ENCODE measurements at places on chromosomes 1 and 21.
A peak's percentile ranks its signal among the peaks of the same experiment; 100 is the strongest.

- DNase-seq: no peak
Observed at GRCh38 chr1:58318157-58319005, 228.1 kb downstream of the OMA1 start.

DNA sequence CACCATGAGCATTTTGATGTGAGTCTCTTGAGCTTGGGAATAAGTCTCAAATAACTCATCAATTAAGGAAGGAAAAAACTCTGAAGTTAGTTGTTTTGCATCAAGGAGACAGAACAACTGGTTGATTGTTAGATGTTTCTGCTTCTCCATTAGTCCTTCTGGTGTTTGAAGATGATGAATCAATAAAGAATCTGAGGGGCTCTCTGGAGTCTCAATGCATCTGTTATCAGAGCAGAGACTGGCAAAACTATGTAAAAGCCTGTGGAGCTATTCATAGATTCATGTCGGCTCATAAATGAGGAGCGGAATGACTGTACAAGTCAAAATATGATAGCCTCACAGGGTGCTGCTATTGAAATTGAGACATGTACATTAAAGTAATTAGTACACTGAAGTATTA lies 73.3 kb upstream of the ZC3H11B start:
- DNase-seq: no peak

- DNase-seq: no peak
Observed at GRCh38 chr1:96872757-96873156, 151.2 kb downstream of the PTBP2 start.

- DNase-seq: no peak
Observed at GRCh38 chr21:42398436-42399028, 2.7 kb upstream of the TMPRSS3 start.

GRCh38 chr1:238063454-238063853 lies 172.7 kb upstream of the ZP4 start:
- DNase-seq: peak; percentile 86

DNA sequence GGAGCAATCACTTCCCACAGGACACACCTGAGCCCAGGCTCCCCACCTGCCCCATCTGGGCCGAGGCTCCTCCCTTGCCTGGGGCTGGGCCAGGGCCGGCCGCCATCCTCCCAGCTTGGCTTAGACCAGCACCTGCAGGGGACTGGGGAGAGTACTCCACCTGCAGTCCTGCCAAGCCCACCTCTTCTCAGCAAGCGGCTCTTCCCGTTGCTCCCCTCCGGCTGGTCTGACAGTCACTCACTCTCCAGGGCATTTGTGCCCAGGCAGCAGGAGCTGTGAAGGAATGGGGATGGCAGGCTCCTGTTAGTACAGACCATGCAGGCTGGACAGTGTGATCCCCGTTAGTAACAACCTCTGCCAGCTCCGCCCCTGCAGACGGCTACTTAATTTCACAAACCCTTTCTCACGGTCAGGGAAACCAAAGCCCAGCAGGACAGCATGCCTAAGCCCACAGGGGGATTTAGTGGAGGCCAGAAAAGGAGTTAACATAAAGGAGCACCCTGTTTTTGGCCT lies at the start of gene FYB2:
TSS of gene FYB2 (minus strand) at position 18 of the 513 bp plus-strand sequence. CDS start 114 bp downstream, outside the sequence.
- no peak for DNase-seq

- no peak for DNase-seq
Observed at GRCh38 chr21:36706951-36707762, 8.2 kb downstream of the SIM2 start.

- DNase-seq: no peak
Observed at GRCh38 chr1:116794371-116794770, 40.1 kb downstream of the CD2 start.

- peak; percentile 45 for DNase-seq
Observed at GRCh38 chr1:17586172-17586964, 46.9 kb downstream of the ARHGEF10L start.

DNA sequence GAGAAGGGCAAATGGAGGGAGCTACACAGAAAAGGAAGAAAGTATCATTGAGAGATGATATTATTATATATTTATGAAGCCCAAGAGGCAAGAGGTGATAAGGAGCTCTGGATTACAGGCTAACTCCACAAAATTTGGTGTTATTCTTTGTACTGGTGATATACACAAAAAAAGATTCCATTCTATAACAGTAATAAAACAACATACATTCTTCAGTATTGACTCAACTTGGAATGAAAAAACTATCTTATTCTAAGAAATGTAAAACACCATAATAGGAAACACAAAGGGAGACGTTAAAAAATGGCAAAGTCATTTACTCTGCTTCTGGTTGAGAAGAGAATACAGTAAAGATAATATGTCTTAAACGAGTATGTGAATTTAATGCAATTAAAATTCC lies 99.4 kb downstream of the TEX35 start:
- no peak for DNase-seq

- DNase-seq: no peak
Observed at GRCh38 chr1:99535470-99536164, 110.3 kb upstream of the PALMD start.

GRCh38 chr1:53375440-53375839 lies 47.6 kb upstream of the LRP8 start:
- no peak for DNase-seq

DNA sequence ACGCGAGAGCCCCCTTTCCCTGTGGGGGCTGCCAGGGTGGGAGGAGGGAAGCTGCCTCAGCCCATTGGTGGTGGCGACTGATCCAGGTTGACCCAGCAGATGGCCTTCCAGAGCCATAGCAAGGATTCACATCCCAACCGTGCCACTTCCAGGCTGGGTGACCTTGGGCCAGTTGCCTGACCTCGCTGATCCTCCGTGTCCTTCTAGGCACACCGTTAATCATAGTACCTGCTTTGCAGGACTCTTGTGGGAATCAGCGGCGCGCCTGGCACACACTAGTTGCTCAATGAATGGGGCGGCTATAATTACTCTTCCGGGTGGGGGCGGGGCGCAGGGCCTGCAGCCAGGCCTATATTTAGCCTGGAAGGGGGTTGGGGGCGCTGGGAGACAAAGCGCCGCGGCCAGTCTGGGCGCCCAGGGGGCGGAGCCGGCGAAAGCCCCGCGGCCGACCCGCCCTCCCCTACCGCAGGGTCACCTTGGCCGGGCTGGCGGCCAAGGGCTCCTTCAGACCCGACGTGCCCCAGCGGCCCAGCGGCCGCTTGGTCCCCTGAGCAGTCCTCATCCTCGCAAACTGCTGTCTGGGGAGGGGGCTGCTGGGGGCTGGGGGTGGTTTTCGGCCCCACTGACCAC lies 5.1 kb downstream of the HSPB7 start:
- peak; percentile 73 for DNase-seq

GRCh38 chr1:235980976-235981375 lies 83.9 kb downstream of the NID1 start:
- DNase-seq: no peak

GRCh38 chr1:93036672-93037071 lies 42.4 kb upstream of the MTF2 start:
- no peak for DNase-seq

GRCh38 chr1:86352086-86352485 lies 44.0 kb downstream of the ODF2L start:
- no peak for DNase-seq

- no peak for DNase-seq
Observed at GRCh38 chr1:207923561-207923960, 12.6 kb upstream of the CD34 start.

DNA sequence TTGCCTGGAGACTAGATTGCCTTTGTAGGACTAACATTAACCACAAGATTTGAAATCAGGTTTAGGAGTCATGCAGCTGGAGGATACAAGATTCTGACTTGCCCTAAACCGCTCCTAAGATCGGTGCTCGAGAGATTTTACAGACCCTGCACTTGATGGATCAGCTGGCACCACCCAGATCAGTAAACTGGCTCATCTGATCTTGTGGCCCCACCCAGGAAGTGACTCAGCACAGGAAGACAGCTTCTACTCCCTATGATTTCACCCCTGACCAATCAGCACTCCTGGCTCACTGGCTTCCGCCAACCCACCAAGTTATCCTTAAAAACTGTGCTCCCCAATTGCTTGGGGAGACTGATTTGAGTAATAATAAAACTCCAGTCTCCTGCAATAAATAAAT lies 876 bp upstream of the CATSPERE start:
- DNase-seq: no peak

- no peak for DNase-seq
Observed at GRCh38 chr1:220894025-220894923, 15.0 kb downstream of the HLX start.

DNA sequence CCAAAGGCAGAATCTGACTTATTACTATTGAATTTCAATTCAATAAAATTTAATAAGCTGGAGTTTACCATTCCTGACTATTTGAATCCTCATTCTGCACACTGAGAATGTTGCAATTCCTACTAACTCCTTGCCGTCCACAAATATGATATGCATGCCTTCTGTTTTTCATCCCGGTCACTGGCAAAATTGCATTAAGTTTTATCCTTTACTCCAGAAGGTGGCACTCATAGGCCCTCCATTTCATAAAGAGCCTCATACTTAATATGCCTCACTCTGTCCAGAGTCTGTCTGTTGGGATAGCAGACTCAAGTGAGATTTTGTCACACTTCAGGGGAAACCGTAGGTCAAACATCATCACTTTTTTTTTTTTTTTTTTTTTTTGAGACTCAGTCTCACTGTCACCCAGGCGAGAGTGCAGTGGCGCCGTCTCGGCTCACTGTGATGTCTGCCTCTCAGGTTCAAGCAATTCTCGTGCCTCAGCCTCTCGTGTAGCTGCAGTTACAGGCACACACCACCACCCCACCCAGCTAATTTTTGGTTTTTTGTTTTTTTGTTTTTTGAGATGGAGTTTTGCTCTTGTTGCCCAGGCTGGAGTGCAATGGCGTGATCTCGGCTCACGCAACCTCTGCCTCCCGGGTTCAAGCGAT lies 27.3 kb downstream of the F11R start:
- peak; percentile 31 for DNase-seq

DNA sequence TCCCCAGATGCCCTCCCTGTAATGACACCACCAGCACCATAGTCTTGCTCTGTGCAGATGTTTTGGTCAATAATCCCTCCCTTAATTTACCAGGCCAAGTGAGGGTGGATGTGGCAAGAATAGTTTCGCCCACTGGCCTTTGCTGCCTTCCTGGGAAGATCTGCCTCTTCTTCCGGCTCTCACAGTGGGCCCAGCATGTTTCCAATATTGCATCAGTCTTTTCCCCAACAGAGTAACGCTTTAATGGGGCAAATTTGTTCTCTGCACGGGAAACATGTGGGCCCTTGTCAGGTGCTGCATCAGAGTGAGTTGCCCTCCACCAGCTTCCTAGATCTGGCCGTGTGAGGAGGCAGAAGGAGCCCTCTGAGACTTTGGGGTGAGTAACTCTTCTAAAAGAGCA lies 12.0 kb upstream of the ALX3 start:
- DNase-seq: no peak

- no peak for DNase-seq
Observed at GRCh38 chr1:30378003-30378596, 345.3 kb downstream of the MATN1 start.

DNA sequence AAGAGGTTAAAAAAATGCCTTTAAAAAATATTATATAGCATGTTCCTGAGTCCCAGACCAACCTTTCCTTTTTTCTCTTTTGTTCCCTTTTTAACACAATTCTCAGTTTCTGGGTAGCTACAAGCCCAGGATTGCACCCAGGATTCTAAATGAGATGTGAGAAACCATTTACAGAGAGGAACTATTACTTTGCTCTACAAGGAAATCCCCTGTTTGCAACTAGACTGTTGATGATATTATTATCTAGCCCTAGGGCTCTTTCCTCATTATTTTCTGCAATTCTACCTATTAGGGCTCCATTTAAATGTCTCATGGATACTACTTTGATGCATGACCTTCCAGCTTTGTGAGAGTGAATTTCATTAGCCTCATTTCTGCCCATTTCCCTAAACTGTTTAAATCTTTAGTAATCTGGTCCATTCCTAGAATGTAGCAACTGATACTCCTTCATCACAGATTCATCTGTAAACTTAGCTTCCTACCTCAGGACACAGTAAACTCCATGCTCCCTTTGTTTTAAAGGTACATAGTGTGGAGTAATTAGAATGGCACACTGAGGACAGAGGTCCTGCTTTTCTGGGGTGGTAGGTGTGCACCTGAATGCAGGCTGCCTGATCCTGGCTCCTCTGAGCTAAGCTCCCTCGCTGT lies 7.1 kb upstream of the KIF14 start:
- no peak for DNase-seq

GRCh38 chr1:1308756-1309250 lies 406 bp downstream of the PUSL1 start:
- no peak for DNase-seq

DNA sequence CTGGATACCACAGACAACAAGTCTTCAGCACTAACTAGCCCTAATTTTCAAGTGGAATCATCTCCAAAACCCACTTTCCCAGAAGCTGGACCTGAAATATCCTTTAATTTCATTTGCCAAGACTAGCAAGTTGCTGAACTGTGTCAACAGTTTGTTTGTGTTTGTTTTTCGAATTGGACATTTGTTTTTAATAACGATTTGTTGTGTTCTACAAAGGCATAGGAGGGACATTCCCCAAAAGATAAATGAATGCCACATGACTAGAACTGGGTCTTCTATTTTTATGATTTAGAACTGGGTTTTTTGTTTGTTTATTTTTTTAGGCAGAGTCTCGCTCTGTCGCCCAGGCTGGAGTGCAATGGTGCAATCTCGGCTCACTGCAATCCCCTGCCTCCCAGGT lies 17.9 kb downstream of the LUZP1 start:
- no peak for DNase-seq

- DNase-seq: no peak
Observed at GRCh38 chr1:203379825-203380224, 28.9 kb upstream of the FMOD start.

DNA sequence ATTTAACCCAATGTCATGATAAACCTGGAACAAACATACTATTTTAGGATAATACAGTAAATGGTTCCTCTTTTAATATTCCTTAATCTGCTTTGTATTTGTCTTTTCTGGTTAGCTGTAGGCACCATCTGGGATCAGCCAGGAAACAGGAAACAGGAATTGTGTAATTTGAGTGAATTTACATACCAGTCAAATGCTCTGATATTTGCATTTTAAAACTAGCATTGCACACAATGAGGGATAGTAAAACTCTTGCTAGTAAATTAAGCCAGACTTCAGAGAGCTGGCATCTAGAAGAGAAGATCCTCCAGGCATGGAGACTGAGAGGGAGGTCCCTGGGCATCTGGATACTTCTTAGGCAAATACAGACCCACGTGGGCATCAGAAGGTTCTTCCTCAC lies 103.5 kb downstream of the HMCN1 start:
- DNase-seq: no peak

Measured in Caki2 (cell line).